ENCODE measurements at places on chromosomes 16 and 17.
A peak's percentile ranks its signal among the peaks of the same experiment; 100 is the strongest.

DNA sequence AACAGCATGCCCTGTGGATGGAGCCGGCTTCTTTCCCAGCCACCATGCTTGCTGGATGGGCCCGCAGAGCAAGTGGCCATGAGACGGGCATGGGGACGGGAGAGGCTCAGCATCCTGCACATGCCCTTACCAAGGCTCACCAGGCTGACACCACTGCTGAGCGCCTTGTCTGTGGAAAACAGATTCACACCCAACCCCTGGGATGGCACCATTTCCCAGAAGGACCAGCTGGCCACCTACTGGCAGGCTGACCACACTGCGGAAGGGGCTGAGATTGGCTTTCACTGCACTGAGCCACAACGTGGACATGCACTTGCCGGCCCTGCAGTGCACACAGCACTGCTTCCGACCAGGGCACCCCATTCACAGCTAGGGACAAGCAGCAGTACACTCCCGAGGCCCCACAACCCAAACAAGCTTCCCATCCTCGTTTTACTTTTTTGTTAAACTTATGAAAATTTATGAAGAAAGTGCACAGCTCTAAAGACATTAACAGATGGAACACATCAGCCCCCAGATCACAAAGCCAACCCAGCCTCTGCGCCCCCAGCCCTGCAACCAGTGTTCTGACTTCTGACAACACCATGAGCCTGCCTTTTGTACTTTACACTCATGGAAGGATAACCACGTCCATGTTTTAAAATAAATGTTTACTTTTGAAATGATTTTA lies 13.9 kb upstream of the KRTAP17-1 start:
- peak; percentile 63 for DNase-seq

DNA sequence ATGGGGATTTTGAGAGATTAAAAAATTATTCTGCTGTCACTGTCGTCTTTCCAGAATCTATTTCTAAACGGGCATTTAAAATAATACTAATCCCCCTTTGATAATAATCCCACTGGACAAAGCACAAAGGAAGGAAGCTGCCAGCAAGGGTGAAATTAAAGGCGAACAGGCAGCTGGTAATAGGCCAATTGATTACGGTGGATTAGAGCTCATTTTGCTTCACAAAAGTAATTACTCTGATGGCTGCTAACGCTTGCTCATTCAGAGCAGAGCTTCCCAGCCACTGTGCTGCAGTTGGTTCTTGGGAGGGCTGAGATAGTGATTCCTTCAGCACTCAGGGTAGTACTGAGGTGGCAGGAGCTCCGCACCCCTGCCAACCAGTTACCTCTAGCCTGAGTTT lies 205.7 kb downstream of the SNX29 start:
- DNase-seq: no peak

DNA sequence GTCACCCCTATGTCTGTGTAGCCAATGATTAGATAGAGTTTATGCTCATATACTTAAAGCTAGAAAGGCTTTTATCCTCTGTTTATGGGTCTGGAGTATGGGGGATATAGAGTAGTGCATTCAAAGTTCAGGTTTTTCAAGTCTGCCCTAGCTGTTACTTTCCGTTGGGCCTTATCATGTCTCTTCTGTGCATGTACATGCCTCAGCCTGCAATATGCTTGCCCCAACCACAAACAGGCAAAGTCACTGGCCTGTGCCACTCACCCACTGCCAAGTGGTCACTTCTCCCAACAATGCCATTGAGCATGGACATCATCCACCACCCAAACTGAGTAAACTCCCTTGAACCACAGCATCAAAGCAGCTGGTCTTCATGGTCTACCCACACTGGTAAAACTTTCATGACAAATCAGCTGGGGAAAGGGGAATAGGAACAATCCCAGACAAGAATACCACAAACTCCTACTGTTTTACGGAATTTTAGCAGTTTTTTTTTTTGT lies 70.3 kb upstream of the C17orf78 start:
- DNase-seq: no peak

DNA sequence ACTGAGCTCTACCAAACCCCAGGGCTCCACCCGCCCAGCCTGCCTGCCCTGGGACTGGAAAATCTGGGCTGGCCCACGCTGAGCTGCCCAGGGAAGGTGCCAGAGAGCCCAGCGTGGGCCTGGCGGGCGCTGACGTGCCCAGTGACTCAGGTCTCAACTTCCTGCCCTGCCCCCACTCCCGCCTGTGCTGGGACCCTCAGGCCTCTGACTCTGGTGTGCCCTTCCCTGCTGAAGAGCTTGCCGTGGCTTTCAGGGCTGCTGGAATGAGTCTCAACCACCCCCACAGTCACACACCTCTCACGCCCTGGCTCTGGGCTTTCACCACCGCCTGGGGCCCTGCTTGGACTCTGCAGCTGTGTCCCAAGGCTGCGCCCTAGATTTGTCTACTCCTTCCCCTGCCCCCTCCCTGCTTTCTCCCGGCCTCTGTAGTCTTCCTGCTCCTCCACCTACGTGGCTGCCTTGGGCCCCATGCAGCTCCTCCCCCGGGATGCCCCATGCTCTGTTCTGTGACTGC lies 10.4 kb downstream of the LLGL1 start:
- peak; percentile 91 for DNase-seq

GRCh38 chr17:20991276-20992037 lies 51.4 kb downstream of the USP22 start:
- no peak for DNase-seq

DNA sequence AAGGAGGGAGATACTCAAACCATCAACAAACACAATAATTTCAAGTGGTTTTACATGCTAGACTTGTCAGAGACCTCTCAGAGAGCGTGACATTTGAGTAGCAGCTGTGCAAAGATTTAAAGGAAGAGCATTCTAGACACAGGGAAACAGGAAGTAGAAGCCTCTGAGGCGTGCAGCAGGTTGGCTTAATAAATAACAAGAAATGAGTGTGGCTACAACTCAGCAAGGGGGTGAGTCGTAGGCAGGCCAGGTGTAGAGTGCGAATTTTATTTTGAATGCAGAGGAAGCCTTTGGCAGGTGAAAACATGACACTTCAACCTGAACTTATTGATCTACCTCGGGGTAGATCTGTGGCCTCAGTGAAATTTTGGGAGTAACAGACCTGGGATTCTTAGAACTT lies 73.2 kb upstream of the MRTFB start:
- no peak for DNase-seq

- no peak for DNase-seq
Measured at GRCh38 chr17:77483128-77483598, 342.4 kb downstream of the SEC14L1 start.

- no peak for DNase-seq
Measured at GRCh38 chr17:79983456-79983855, 52.2 kb downstream of the TBC1D16 start.

- DNase-seq: no peak
Measured at GRCh38 chr17:50589095-50589705, 28.7 kb downstream of the CACNA1G start.

GRCh38 chr17:81707725-81708646 lies 4.1 kb upstream of the SLC25A10 start:
- DNase-seq: no peak

DNA sequence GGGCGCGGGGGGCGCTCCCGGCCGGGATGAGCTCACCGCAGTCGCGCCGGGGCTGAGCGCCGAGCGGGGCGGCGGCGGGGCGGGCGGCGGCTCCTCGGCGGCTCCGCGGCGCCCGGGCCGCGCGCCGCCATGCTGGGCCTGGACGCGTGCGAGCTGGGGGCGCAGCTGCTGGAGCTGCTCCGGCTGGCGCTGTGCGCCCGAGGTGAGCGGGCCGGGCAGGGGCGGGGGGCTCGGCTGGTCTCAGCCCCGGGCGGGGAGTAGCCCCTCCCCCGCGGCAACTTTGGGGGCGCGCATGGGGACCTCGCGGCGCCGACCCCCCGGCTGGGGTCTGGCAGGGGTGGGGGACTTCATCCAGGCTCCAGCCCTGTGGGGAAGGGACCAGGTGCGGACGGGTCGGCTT lies at the start of gene ARHGDIG:
TSS of gene ARHGDIG (plus strand) at position 40 of the 400 bp plus-strand sequence. CDS start at position 130, 90 bp downstream.
- no peak for DNase-seq

- DNase-seq: no peak
Measured at GRCh38 chr17:76640550-76641380, 2.8 kb downstream of the ST6GALNAC1 start.

GRCh38 chr17:35390156-35390555 lies 16.7 kb upstream of the SLFN11 start:
- no peak for DNase-seq

Data from HFFc6 (cell line).